ENCODE measurements at places on chromosomes 1 and 21.

GRCh38 chr1:235093013-235093695 is 35.5 kb downstream of the TOMM20 start:
- peak; percentile 58 for DNase-seq

DNA sequence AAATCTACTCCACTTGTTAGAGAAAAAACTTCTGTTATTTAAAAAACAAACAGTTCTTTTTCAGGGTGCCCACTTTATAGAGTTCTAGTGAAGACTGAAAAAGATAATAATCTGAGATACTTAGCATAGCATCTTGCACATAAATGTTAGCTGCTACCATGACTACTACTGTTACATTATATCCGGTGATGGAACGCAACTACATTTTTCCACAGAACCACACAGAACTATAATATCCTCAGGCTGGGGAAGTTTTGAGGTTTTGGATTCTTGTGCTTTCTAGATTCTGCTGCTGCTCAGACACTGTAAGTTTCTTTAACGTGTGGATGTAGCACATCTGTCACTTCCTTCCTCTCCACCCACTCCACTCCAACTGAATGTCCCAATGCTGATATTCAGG is 110.3 kb downstream of the PTPN14 start:
- no peak for DNase-seq

DNA sequence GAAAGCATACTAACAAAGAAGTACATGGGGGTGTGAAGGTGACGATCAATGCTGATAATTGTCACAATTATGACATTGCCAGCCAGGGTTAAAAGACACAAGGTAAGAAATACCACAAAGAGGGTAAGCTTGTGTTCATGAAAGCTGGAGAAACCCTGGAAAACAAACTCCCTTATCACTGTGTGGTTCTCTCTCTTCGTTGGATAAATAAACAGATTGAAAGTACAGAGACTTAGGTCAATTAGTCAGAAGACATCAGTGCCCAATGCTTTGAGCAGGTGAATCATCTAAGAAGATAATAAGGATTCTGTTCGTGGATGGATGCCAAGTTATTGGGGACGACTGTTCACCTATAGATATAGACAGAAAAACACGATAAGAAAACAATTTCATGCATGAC is 22.4 kb upstream of the FCER1A start:
- no peak for DNase-seq

- DNase-seq, result no peak
Observed at GRCh38 chr1:160096274-160097116, 1.9 kb downstream of the IGSF8 start.

- DNase-seq, result peak; percentile 24
Observed at GRCh38 chr1:64623750-64624191, 121.1 kb upstream of the RAVER2 start.

DNA sequence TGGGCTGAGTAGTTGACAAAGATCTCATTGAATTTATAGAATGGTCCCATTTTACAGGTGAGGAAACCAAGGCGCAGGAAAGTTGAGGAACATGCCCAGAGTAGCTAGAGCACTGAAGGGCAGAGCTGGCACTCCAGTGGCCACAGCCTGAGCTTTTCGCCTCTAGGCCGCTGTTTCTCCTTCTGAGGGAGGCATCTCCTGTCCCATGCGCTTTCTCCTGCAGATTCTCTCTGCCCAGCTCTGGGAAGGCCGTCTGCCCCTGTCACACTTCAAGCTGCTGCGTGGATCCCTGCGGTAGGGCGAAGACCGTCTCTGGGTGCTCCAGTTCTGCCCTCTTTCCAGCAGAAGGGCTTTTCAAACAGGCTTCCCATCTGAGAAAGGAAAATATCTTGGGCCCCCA is 159.9 kb downstream of the ACTL8 start:
- DNase-seq, result no peak

DNA sequence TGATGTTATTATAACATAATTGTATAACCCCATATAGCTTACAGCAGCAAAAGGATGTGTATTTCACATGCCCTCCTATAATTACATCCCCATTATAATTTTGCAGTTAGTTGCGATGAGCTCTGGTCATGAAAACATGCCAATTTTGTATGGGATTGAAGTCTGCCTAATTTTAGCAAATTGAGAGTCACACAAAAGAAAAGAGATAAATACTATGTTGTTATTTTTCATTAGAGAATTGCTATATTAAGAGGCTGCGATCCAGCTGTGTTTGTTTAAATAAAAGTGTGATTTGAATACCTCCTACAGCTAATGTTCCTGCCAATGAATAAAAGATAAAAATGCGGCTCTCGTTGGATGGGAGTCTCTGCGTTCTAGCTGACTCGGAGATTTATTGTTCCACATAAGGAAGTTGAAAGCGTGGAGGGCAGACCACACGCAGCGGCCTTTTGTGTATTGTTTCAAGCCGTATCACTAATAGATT is 461.0 kb upstream of the NFIA start:
- no peak for DNase-seq

GRCh38 chr1:152018537-152018936 is 18.3 kb downstream of the S100A11 start:
- DNase-seq, result no peak

GRCh38 chr1:215987092-215987875 is 420.2 kb downstream of the KCTD3 start:
- no peak for DNase-seq

DNA sequence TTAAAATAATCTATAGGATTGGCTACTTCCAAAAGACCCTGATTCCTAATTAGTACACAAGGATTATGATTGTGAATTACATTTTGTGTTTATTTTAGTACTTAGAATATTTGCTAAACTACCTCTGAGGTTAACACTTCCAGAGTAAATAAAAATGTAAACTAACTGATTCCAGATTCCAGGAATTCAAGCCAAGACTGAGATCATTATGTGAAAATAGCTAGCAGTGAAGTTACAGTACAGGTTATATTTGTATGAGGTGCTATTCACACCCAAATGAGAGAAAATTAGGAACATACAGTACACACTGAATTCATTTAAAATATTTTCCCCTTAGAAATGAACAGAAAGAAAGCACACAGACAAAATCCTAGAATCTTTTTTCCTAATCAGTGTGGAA is 28.8 kb downstream of the TTLL7 start:
- no peak for DNase-seq

GRCh38 chr1:93827633-93828366 is 51.2 kb downstream of the DNTTIP2 start:
- DNase-seq, result no peak

DNA sequence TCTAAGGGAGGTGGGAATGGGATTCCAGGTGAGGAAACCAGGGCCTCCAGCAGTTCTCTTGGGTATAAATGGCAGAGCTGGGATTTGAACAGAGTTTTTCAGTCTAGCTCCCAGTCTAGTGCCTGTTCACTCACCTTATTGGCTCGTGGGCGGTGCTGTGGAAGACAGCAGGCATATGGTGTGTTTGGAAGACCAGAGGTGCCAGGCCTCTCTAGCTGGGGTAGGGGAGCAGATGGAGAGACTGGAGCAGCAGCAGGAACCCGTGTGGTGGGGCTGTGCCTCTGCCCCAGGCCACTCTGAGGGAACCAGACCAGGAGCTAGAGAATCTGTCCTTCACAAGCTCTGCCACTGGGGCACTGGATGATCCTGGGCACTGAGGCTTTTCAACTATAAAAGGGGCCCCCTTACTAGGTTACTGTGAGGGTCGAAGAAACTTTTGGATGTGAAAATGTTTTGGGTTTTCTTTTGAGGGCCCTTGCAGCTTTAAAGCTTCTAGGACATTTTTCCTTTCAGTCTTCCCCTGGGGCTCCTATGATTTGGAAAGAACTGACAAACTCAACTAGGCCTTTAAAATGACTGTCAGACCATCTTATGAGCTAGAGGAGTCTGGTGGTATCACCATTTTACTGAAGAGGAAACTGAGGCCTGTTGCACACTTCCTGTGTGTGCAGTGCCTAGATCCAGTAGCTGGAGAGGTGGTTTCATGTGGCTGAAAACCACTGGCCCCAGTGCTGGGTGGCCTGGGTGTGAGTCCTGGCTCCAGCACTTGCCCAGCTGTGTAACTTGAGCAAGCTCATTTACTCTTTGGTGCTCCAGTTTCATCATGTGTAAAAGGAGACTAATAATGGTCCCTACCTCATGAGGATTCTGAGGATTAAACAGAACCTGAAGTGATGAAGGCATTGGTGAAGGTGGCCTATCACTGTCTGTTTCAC is 6.1 kb downstream of the DMRTB1 start:
- DNase-seq, result peak; percentile 56

DNA sequence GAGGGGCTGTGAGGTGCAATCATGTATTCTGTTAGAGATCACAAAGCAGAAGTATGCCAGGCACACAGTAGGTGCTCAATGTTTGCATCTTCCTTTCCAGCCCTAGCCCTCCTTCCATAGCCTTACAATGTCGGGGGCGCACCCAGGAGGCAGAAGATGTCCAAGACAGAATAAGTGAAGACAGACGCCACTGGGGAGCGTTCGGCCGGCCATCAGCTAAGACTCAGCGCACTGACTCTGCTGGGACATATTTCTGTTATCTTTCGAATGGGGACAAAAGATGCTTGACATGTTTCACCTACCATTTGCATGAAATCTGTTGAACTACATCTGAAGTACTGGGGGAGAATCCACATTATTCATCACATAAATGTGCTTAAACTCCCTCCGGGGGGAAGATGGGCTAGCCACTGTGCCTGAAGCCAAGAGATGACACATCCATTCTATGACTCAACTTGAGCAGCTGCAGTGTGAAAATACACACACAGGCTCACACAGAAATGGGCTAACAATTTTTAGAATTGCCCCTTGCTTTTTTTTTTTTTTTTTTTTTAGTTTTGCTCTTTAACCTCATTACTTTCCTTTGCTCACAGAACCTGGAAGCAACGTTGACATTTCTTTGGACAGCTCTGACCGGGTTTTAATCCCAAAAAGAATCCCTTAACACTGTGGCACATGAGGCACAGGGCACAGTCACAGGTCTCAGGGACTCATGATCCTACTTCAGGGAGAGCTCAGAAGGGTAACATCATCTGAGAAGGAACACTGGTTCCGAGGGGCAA is 7.9 kb downstream of the TIAM1 start:
- DNase-seq, result no peak

GRCh38 chr1:182786223-182786994 is 3.2 kb upstream of the NPL start:
- peak; percentile 49 for DNase-seq

GRCh38 chr1:71026093-71026492 is 21.5 kb downstream of the PTGER3 start:
- no peak for DNase-seq

DNA sequence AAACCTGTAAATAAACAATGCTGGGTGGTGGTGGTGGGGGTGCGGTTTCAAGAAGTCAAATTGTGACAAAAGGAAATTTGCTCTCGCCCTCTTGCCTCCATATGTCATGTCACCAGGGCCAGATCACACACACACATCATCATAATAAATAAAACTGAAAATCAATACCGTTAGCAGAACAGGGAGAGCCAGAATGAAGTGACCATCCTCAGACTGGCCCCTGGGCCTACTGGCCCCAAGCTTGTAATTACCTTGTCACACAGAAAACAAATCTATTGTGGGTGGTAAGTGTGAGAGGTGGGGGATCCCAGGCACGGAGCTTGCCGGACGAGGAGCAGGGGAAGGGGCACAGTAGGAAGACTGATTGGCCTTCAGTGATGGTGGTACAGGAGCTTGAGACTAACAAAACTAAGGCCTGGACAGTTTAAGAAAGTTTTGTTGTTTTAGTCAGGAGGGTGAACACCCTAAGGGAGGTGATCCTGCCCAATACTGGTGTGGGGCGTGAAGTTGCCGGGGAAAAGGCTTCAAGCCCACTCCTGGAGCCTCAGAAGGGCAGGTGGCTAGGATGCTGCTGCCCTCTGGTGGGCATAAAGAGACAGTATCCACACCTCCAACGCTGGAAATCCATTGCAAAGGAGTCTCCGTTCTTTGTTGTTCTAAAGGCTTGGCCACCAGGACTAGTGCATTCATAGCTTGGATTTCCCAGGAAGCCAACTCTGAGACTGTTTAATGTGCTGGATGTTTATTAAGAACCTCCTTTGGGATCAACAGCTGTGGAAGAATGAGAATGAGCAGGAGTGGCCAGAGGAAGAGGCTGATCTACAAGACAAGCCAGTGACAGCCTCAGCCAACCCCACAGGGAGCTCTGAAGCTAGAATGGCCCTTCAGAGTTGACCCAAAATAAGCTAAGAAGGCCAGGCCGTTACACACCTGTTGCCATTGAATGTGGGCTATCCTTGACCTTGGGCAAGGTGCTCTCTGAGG is 8.1 kb upstream of the C1orf216 start:
- no peak for DNase-seq

DNA sequence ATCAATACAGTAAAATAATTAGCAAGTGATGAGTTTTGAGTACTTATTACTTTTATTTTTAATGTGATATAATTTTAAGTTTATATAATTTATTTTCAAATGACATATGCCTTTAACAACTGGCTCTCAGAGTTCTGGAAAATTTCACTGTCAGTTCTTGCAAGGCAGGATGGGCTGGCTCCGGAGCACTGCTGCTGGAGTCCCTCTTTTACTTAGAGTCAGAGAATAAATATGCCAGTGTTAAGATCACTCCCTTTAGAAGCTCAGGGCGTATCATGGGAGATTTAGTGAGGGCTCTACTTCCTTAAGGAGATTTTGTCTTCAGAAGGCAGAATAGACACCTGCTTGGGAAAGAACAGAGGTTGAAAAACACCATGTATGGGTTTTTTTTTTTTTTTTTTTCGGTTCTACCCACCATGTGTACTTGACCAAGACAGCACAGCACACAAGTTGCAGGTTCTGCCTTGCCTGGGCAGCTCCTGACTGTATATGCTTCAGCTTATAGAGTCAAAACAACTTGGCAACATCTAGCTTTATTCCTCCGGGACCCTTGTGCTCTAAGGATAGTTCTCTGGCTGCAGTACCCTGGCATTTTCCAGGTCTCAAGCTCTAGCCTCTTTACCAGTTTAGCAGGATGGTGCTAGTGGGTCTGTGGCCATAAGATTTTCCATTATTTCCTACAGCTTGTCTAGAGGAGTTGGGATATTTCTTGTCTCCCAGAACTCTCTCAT is 29.7 kb upstream of the FMOD start:
- DNase-seq, result no peak

DNA sequence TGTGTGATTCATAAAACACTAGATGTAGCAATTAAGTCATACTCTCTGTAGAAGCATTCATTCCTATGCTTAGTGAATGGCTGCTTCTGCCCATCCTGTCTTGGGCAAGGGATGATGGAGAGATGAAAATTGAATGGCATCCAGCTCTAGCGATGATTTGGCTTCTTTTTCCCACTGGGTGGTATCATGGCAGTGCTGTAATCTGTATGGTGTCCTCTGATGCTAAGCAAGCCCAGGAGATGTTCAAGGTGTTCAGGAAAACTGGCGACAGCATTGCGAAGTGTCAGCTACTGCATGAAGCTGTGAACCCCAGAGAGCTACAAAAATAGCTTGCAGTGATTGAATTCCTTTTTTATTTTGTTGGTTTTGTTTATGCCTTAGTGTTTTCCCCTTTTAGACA is 48.9 kb upstream of the LEPR start:
- no peak for DNase-seq

- peak; percentile 37 for DNase-seq
Observed at GRCh38 chr1:121483961-121484424, 299.2 kb downstream of the SRGAP2C start.

GRCh38 chr1:208184966-208185654 is 59.1 kb downstream of the PLXNA2 start:
- no peak for DNase-seq

GRCh38 chr1:40982721-40983120 is 3.2 kb downstream of the CTPS1 start:
- DNase-seq, result no peak

- no peak for DNase-seq
Observed at GRCh38 chr1:203503836-203504235, 9.9 kb downstream of the OPTC start.

- DNase-seq, result no peak
Observed at GRCh38 chr1:169970114-169970513, 76.4 kb upstream of the SCYL3 start.

- DNase-seq, result no peak
Observed at GRCh38 chr1:228317411-228317828, 89.2 kb downstream of the TRIM11 start.

Measured in NCI-H524 treated with DMSO at 0.1 percent for 48 hours (cell line).